ENCODE measurements at places on chromosomes 16 and 17. TPM values are rescaled to one million over a fixed set of nuclear protein-coding genes. Genes with fewer than 3 reads are reported as not detected.

TBC1D3K gene
- not detected for total RNA-seq

DNA sequence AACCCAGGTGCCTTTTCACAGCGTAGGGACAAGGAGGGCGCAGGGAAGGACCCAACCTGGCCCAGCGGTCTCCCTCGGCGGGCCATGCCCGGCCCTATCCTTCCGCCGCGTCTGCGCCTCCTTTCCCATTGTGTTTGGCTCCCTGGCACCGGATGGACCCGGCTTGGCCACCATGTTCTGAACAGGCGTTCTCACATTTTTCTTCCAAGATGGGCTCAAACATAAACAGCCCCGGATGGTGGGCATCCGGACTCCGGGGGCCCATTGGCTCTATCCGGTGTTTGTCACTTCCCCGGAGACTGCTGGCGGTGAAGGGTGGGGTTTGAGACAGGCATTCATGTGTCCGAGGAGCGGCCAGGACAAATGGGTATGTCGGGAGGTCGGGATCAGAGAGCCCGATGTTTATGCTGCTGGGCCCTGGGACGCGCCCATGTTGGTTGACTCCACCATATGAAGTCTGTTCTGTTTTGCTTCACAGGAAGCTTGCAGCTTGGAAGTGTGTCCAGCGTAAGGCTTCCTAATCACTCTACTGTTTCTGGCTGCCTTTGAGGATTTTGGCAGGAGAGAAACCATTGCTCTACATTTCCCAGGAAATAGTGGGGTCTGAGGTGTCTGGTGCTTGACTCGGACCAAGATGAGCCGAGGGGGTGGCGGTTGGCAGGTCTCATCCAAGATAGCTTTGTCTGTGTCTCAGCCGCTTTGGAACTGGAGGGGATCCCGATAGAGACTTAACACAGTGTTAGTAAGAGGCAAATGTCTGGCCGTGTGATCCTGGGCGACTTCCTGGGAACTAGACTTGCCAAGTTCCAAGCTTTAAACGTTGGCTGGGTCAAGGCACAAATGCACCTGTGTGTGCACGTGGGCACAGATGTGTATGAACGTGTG, 188.3 kb downstream of the IRF8 start:
- DNase-seq = no peak
- no peak overlapping the region for H3K4me3 ChIP-seq
- no peak overlapping the region for H3K27ac ChIP-seq
- H3K4me1 ChIP-seq = no peaks in the 10 kb centered on the region
- no peaks in the 10 kb centered on the region for H3K36me3 ChIP-seq
- H3K27me3 ChIP-seq = no peaks in the 10 kb centered on the region

- DNase-seq = no peak
- H3K36me3 ChIP-seq = no peaks in the 10 kb centered on the region
- no peaks in the 10 kb centered on the region for H3K4me1 ChIP-seq
- H3K27me3 ChIP-seq = no peaks in the 10 kb centered on the region
- H3K4me3 ChIP-seq = no peak overlapping the region
These were observed 245.7 kb downstream of the PRKCA start for GRCh38 chr17:66548158-66548557.

- no peak overlapping the region for H3K4me3 ChIP-seq
- peaks cover 29% of the 10 kb centered on the region for H3K4me1 ChIP-seq
- no peaks in the 10 kb centered on the region for H3K36me3 ChIP-seq
- peak overlapping the region; percentile 95 for H3K27ac ChIP-seq
These were observed 5.3 kb downstream of the ARHGAP17 start for GRCh38 chr16:25009822-25010221.

P2RX5 gene
- 11.4 TPM for total RNA-seq
